ENCODE measurements at places on chromosomes 7 and 10. TPM values are rescaled to one million over a fixed set of nuclear protein-coding genes. Genes with fewer than 3 reads are reported as not detected.

Gene TRPV6
- total RNA-seq, result 0.30 TPM

Gene HYAL4
- total RNA-seq, result not detected

Gene CPVL
- total RNA-seq, result 49.0 TPM

Gene WDR86
- not detected for total RNA-seq

Gene CLRN3
- not detected for total RNA-seq

Gene LRIT1
- total RNA-seq, result not detected

Gene C10orf62
- total RNA-seq, result 0.26 TPM

Gene PNLIP
- total RNA-seq, result not detected

Gene OR2A12
- total RNA-seq, result not detected

Measured in MCF 10A (cell line).